Smooth muscle cell of the coronary artery (primary cell): ENCODE measurements at places on chromosomes 12 and 14. TPM values are rescaled to one million over a fixed set of nuclear protein-coding genes. Genes with fewer than 3 reads are reported as not detected.

ST8SIA1 gene
- 0.30 and 5.6 TPM in 2 replicates for total RNA-seq

FAM222A gene
- 0.08 TPM in 1 of 2 replicates, not detected in the other for total RNA-seq

RNFT2 gene
- 0.35 and 4.2 TPM in 2 replicates for total RNA-seq

BHLHE41 gene
- total RNA-seq = 0.70 and 3.2 TPM in 2 replicates

C12orf54 gene
- total RNA-seq = not detected in 2 replicates

BTBD6 gene
- 29.3 and 37.4 TPM in 2 replicates for total RNA-seq

CD163L1 gene
- 0.59 and 8.1 TPM in 2 replicates for total RNA-seq

SDR9C7 gene
- total RNA-seq = not detected in 2 replicates

TMEM19 gene
- 25.2 and 45.4 TPM in 2 replicates for total RNA-seq

OLR1 gene
- not detected in 2 replicates for total RNA-seq

C3AR1 gene
- total RNA-seq = under 0.01 and 0.30 TPM in 2 replicates

SERPINA9 gene
- not detected in 2 replicates for total RNA-seq

PDZRN4 gene
- total RNA-seq = 1.1 TPM in 1 of 2 replicates, not detected in the other

KLHDC1 gene
- total RNA-seq = 2.9 and 9.4 TPM in 2 replicates

OR10G2 gene
- total RNA-seq = not detected in 2 replicates

CLEC6A gene
- total RNA-seq = not detected in 2 replicates

LRRC43 gene
- total RNA-seq = 0.60 and 1.2 TPM in 2 replicates

B4GALNT3 gene
- 0.23 TPM in 2 replicates for total RNA-seq

CCDC177 gene
- under 0.01 TPM in 1 of 2 replicates, not detected in the other for total RNA-seq

SYT1 gene
- 0.70 and 22.9 TPM in 2 replicates for total RNA-seq

NOS1 gene
- total RNA-seq = not detected in 2 replicates

CEP170B gene
- total RNA-seq = 8.2 and 14.6 TPM in 2 replicates

MYF6 gene
- total RNA-seq = not detected in 2 replicates

JAG2 gene
- total RNA-seq = 1.6 and 4.2 TPM in 2 replicates

P2RX2 gene
- total RNA-seq = not detected in 2 replicates

KIAA0586 gene
- 9.4 and 12.2 TPM in 2 replicates for total RNA-seq

PTPRQ gene
- 0.08 and 0.23 TPM in 2 replicates for total RNA-seq

NRIP2 gene
- total RNA-seq = not detected in 2 replicates

COX8C gene
- total RNA-seq = not detected in 2 replicates

SOCS2 gene
- 9.2 TPM in 2 replicates for total RNA-seq

LTBP2 gene
- total RNA-seq = 99.9 and 429 TPM in 2 replicates

NAV3 gene
- 39.5 and 102 TPM in 2 replicates for total RNA-seq

CLEC4D gene
- not detected in 2 replicates for total RNA-seq

POTEM gene
- total RNA-seq = not detected in 2 replicates

OR6C76 gene
- not detected in 2 replicates for total RNA-seq

SIX6 gene
- total RNA-seq = not detected in 2 replicates

PLEKHD1 gene
- not detected in 2 replicates for total RNA-seq

OR6S1 gene
- not detected in 2 replicates for total RNA-seq

ARHGAP9 gene
- 0.30 TPM in 1 of 2 replicates, not detected in the other for total RNA-seq

SLC39A2 gene
- total RNA-seq = 1.3 TPM in 1 of 2 replicates, not detected in the other

KITLG gene
- total RNA-seq = 9.9 and 36.6 TPM in 2 replicates

E2F7 gene
- total RNA-seq = 3.0 and 26.4 TPM in 2 replicates

NPFF gene
- not detected in 2 replicates for total RNA-seq

TMEM132C gene
- total RNA-seq = not detected in 2 replicates

PIWIL1 gene
- total RNA-seq = not detected in 2 replicates

RAB15 gene
- total RNA-seq = 1.1 and 3.5 TPM in 2 replicates

KRT74 gene
- not detected in 2 replicates for total RNA-seq

CLEC4C gene
- total RNA-seq = not detected in 2 replicates

RIPK3 gene
- 0.23 and 9.4 TPM in 2 replicates for total RNA-seq

CLEC9A gene
- not detected in 2 replicates for total RNA-seq

VSX2 gene
- not detected in 2 replicates for total RNA-seq

SOX5 gene
- total RNA-seq = 0.15 and 0.59 TPM in 2 replicates

NRL gene
- 0.47 and 1.2 TPM in 2 replicates for total RNA-seq

AGAP2 gene
- 0.23 and 0.30 TPM in 2 replicates for total RNA-seq

DDX47 gene
- 38.3 and 55.2 TPM in 2 replicates for total RNA-seq

ABCD2 gene
- total RNA-seq = under 0.01 and 0.12 TPM in 2 replicates

KRT77 gene
- total RNA-seq = not detected in 2 replicates

AKAP5 gene
- 0.12 and 1.2 TPM in 2 replicates for total RNA-seq

GPRC5D gene
- 0.12 TPM in 1 of 2 replicates, not detected in the other for total RNA-seq
